ENCODE measurements at places on chromosomes 5 and 9.

DNA sequence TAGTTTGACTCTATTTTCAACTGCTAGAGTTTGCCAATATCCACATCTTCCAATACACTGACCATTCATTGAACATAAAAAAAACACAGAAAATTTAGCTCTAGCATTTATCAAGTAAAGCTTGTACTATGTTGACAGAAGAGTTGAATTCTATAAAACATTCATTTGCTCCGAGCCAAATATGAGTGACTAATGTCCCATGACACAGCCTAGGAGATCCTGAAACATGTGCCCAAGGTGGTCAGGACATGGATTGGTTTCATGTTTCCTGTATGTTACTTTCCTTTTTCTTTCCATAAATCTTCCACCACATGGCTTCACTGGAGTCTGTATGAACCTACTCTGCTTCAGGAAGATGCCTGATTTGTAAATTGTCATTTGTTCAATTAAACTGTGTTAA lies 122.4 kb upstream of the PRDM9 start:
- DNase-seq, result no peak

DNA sequence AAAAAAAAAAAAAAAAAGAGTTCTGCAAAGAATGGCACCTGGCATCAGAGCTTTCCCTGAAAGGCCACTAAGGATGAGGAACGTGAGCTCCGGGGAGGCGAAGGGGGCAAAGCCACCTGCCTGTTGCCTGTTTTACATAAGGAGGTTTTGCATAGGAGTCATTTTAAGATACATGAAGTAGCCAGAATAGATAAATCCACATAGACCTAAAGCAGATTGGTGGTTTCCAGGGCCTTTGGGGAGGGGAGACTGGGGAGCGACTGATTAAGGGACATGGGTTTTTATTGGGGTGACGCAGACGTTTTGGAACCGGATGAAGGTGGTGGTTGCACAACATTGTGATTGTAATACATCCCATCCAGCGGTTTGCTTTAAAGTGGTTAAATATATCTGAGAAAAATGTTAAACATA lies 7.1 kb downstream of the NEK6 start:
- DNase-seq, result no peak

- DNase-seq, result no peak
These were observed 176.1 kb upstream of the RASEF start for GRCh38 chr9:83238871-83239640.

- DNase-seq, result no peak
These were observed 13.7 kb downstream of the MYO10 start for GRCh38 chr5:16922430-16922829.

DNA sequence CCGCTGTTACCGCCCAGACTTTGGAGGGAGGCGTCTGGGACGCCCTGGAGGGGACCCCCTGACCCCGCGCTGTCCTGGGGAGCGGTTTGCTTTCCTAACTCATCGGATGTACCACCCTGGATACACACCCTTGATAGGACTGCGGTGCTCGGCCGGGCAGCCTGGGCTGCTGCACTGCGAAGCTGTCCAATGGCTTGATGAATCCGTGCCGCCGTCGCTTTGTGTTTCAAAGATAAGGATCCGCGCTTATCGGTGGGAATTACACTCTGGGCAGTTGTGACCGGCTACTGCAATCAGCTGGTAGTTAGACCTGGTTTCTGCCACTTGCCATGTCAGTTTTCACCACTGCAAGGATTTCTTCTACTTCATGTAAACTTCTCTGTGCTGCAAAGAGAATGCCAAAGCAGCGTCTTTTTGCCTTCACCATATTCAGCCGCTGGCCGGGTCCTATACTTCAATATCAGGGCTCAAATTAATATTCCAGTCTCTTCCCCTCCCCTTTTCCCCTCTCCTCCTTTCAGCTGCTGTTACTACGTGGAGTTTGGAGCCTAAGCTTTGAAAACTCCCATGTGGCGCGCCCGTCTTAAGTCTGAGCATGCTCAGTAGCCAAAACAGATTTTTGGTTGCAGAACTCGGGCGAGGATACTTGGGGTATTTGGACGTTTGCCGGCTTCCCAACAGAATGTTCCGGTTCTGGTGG lies 727 bp downstream of the SMAD5 start:
- DNase-seq, result peak; percentile 29

- no peak for DNase-seq
These were observed 760 bp downstream of the NPR3 start for GRCh38 chr5:32711681-32712480.

DNA sequence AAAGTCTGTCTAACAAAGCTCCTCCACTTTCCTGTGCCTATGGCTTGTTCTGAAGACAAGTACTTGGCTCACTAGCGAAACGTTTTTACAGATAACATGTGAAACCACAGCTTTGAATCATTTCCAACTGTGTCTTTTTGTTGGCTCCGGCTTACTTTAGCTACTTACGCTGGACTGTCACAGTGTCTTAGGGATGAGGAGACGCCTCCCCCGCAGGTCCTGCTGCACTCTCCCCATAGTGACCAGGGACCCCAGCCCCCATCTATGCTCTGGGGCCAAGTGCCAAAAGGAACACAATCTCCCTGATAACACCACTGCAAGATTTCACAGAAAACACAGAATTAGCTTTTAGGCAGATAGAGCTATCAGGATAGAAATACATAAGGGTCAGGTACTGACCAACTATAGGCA lies 219.1 kb downstream of the ADAMTS6 start:
- no peak for DNase-seq

DNA sequence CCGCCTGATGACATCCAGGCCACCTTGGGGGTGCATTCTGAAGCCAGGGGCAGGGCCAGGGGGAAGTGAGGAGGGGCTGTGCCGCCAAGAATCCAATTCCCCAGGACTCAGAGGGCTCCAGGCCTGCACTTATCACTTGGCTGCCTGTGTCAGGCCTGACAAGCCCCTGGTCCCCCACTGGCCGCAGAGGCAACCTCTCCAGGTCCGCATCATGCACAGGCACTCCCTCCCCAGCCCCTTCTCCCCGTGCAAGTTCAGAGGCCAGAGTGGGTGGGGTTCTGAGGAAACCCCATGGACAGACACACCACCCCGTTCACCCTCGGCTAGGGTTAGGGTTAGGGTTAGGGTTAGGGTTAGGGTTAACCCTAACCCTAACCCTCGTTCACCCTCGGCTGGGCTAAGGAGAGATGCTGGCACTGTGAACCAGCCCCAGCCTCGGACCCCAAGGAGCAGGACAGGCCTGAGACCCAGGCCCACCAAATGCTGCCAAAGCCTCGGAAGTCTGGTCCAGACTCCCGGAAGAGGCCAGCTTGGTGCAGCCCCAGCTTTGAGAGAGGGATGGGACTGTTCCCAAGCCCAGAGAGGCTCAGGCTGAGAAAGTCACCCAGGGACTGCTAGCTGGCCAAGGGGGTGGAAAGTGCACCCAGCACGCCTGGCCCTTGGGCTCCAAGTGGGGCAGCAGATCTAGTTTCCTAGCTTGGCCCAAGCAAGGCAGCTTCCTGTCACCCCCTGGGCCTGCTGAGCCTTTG lies 4.9 kb downstream of the LCN2 start:
- DNase-seq, result no peak

DNA sequence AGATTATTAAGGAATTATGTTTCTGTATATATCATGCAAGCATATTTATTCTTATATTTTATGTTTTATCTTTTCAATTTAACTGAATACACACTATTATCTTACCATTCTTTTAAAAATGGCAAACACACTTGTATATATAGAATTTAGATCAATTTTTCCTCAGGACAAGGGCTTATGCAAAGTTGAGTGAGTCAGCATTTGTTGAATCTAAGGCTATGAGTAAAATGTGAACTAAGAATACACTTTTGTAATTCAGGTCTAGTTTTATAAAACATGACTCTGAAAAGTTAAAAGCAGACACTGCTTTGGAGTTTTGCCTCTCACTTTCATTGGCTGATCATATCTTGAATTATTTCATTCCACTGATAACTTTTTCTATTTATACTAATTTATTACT lies 127.8 kb downstream of the FOCAD start:
- no peak for DNase-seq

DNA sequence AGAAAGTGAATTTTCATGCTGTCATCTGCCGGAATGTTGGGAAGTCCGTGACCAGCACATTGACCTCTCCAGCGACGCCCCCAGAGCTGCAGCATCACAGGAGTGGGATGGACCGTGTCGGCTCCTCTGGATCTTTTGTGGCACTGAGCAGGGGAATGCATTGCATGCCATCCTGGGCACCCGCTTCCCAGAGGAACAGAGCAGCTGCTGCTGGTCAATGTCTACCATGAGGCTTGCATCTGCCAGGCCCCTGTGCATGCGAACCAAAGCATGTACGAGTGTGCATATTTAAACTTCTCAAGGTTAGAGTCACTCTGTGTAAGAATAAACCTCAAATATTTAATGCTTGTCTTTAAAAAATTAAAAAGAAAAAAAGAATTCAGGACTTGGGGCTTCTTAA lies 414.8 kb downstream of the GADD45G start:
- no peak for DNase-seq

- DNase-seq, result no peak
These were observed 5.9 kb downstream of the LPCAT1 start for GRCh38 chr5:1517838-1518237.

GRCh38 chr9:130197888-130198287 lies 25.7 kb downstream of the NCS1 start:
- DNase-seq, result no peak

DNA sequence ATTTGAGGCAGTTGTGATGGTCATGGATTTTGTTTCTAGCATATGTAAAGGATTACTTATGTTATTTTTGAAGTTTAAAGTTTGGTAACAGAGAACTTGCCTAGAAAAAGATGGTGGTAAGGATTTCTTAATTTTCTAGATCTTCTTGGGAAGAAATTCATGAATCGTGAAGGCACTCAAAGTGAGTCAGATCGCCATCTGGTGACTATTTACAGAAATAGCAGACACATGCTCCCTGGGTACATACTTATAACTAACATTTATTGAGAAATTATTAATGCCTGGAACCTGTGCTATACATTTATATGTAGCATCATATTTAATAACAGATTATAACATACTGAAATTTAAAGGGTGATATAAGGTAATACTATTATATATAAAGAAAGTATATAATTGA lies 299.7 kb downstream of the IZUMO3 start:
- DNase-seq, result no peak

DNA sequence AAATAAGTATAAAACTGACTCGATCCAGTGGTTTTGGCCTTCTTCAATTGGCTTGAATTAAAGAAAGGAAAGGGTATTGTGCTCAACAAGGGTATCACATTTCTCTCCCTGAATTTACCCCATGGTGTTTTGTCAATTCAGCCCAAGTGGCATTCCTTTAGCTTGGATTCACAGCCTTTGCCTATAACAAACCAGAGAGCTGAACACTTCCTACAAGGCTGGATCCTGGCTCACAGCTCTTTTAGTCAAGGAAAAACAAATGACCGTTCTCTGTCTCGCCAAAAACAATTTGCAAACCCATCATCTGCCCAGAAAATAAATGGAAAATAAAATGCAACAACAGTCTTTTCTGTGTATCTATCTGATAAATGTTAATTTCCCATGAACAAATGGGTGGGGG lies 5.7 kb downstream of the ZNF366 start:
- no peak for DNase-seq

DNA sequence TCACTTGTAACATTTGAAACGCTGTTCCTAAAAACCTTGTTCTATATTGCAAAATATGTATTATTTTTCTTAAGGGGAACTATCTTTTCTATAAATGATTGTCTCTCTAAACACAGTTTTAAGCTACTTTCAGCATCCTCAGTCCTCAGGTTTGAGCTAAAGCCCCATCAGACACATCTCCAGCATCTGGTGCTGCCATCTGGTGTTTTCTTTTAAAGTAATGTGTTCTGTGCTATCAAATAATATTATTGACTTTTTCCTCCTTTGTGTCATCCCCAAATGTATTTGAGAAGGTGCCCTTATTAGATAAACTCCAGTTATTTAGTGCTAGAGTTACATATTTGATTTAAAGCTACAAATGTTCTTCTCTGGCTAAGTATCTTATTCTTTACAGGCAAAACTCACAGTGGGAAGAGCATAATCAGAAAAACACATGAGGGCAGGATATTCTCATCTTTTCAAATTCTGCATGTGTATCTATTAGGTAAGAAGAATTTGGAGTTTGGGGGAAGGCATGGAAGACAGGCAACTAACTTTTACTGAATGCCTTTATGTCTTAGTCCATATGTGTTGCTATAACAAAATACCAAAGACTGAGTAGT lies 27.5 kb downstream of the ZNF474 start:
- DNase-seq, result no peak

DNA sequence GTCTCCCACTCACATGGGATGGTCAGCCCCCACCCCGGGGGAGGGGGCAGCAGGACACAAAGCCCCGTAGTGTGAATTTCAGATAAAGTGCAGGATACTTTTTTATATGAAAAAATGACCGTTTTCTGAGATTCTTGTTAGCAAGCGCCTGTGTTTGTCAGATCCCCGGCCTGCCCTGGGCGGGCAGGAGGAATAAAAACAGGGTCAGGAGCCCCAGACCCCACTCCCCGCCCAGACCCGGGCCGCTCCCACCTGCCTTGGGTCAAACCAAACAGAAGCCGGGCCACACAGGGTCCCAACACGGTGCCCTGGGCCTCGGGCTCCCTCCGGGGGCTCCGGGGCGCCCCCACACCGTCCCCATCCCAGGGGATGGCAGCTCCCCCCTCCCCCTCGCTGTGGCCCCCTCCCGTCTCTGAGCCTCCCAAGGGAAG lies 13.5 kb upstream of the NRARP start:
- DNase-seq, result no peak

GRCh38 chr9:20070336-20070735 lies 281.5 kb upstream of the SLC24A2 start:
- DNase-seq, result no peak

DNA sequence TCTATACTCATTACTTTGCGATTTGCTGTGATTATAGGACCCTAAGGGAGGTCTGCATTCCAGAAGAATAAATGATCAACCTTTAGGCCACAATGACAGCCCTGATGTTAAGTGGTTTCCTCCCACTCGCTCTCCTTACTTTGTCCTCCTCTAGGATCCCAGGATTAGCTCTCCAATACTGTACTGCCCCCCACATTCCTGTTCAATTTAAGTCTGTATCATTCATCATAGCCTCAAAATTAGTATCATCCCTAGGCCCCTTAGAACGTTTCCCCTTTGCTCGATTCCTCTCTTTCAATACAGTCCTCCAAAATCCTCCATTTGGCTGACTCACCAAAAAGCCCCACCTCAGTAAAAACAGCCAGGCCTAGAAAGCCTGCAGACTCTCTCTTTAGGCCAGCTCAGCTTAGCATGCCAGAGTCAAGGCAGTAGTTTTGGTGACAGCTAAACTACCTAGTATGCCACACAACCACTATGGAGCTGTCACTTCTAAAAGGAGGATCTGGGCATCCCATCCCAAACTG lies 24.4 kb downstream of the RNF145 start:
- DNase-seq, result no peak

- no peak for DNase-seq
These were observed 232.2 kb downstream of the SYK start for GRCh38 chr9:91033797-91034196.

DNA sequence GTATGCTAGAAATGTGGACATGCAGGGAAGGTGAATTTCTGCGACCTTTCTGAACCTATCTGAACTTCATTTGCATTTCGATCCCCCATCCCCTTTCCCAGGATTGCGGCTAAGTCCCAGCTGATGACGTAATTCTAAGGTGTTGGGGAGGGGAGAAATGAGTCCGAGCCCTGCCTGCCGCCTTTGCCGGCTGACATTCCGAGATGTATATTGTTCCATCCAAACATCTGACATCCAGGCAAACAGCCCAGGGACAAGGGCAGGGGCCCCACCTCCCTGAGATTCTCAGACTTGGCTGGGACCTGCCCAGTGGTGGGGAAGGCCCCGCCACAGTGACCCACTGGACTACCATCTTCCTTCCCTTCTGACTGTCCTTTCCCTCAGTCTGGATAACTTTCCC lies 494.6 kb downstream of the ENC1 start:
- no peak for DNase-seq

Data from right renal cortex interstitium (tissue), 3 donors.